Stomach (tissue), 19 donors: ENCODE measurements at places on chromosomes 5 and 9. TPM values are rescaled to one million over a fixed set of nuclear protein-coding genes. Genes with fewer than 3 reads are reported as not detected.

WNT8A gene
- polyA plus RNA-seq = not detected

ACSL6 gene
- polyA plus RNA-seq = 0.19 TPM

WNK2 gene
- 8.8 TPM for polyA plus RNA-seq

MUSK gene
- polyA plus RNA-seq = 0.75 TPM

SMIM33 gene
- polyA plus RNA-seq = 0.13 TPM

ALDH1A1 gene
- polyA plus RNA-seq = 157 TPM

SCGB3A2 gene
- not detected for polyA plus RNA-seq

CCNJL gene
- polyA plus RNA-seq = 2.4 TPM

ADAMTSL1 gene
- 1.1 TPM for polyA plus RNA-seq

RGS7BP gene
- 0.03 TPM for polyA plus RNA-seq

SH3TC2 gene
- polyA plus RNA-seq = 0.46 TPM

SEMA6A gene
- 1.6 TPM for polyA plus RNA-seq

SPATA31C2 gene
- not detected for polyA plus RNA-seq

PROB1 gene
- polyA plus RNA-seq = 0.76 TPM

SCGB3A1 gene
- not detected for polyA plus RNA-seq

FYB1 gene
- polyA plus RNA-seq = 2.0 TPM

SMC5 gene
- polyA plus RNA-seq = 8.0 TPM

CDO1 gene
- polyA plus RNA-seq = 1.8 TPM

ACTBL2 gene
- 0.19 TPM for polyA plus RNA-seq

SH3GL2 gene
- polyA plus RNA-seq = 3.0 TPM

DCAF10 gene
- 6.8 TPM for polyA plus RNA-seq

LCN15 gene
- polyA plus RNA-seq = not detected

CD72 gene
- 1.1 TPM for polyA plus RNA-seq

OTP gene
- polyA plus RNA-seq = not detected

CTNNAL1 gene
- polyA plus RNA-seq = 33.3 TPM

MPDZ gene
- polyA plus RNA-seq = 6.4 TPM

BNC2 gene
- 1.1 TPM for polyA plus RNA-seq

GFI1B gene
- polyA plus RNA-seq = not detected
